ENCODE measurements at places on chromosomes 4 and X.

- no peak for DNase-seq
These were observed 99.1 kb upstream of the FAM47C start for GRCh38 chrX:36908801-36909675.

DNA sequence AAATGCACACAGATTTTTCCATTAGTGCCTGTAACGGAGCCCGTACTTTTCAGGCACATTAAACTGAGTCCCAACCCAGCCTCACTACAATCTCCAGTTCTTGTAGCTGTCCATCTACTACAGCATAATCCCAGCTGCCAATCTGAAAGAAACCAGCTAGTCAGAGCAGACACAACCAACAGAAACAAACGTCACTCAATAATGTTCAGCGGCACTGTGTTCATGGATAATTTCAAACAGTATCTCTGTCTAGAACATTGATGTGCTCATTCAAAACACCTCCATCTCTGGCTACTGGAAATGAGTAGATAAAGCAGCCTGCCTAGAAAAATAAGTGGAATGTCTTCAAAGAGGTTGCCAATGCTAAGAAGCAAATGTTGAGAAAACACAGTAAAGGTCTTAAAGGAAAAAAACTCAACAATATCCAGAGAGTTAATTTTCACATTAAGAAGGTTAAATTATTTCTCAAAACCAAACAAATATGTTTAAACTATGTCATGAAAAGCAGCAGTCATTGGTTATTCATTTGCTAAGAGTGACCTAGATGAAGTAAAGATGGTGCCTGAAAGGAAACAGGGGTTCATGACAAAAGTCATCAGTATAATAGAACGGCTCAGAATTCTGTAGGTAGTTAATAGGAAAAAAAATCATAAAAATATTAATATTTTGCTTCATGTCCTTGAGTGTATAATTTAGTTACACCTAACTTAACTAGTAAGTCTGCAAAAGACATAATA lies 245.1 kb upstream of the MAB21L2 start:
- no peak for DNase-seq

DNA sequence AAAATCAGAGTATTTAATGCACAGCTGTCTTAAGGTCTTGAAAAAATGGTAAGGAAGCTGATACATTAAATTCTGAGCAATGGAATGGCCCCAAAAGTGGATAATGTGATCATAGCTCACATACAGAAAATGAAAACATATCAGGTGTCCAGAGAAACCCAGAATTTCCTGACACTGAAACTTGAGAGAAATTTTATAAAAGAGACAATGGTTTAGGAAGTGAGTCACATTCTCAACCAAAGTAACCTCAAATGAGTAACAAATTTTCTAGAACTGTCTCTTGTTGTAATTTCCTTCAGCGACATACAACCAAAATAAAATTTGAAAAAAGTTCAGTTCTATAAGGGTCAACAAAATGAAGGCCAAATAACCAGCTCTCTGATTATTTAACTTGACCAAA lies 37.4 kb upstream of the PACRGL start:
- no peak for DNase-seq

- DNase-seq, result no peak
These were observed 1147.6 kb upstream of the PCDH10 start for GRCh38 chr4:132001542-132001941.

- no peak for DNase-seq
These were observed 39.6 kb downstream of the SCD5 start for GRCh38 chr4:82758701-82759685.

DNA sequence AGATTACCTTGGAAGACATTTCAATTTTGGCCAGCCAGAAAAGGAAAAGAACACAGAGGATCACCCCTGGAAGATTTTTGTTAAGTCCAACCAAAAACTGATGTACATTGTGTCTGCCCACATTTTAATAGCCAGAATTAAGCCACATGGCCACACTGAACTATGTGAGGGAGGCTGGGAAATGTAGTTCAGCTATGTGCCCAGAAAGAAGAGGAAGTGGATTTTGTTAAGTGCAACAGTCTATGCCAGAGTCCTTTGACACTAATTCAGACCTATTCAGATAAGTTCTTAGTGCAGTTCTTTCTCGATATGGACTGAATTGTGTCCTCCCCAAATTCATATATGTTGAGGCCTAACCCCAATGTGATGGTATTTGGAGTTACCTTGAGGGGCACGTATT lies 18.4 kb downstream of the PRPS1 start:
- no peak for DNase-seq

DNA sequence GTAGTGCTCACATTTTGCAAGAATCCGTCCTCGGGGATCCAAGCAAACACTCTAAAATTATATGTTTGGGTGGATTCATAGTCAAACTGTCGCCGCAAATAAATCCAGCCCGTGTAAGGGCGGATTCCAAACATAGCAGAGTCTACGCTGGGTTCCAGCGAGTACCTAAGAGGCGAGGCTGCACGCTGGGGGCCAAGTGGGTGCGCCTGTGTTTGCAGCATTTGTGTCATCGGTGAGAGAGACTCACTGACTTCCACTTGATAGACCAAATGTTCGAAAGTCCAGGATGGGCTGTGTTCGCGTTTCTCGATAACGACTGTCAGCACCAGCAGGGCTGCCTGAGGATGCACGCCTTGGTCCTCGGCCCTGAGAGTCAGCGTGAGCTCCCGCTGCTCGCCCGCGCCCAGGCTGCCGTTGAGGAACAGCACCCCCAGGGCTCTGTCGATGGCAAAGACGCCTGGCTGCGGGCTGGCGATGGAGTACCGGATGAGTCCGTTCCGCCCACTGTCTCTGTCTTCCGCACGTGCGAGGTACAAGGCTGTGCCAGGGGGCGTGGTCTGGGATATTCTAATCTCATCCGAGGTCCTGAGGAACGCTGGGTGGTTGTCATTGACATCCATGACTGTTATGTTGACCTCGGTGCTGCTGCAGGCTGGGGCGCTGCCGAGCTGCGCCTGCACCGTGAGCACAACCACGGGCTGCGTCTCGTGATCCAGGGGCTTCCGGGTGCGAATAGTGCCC lies 158.7 kb downstream of the DCHS2 start:
- DNase-seq, result no peak

Measured in GM12864 (cell line).